ENCODE measurements at places on chromosomes 6 and 20. TPM values are rescaled to one million over a fixed set of nuclear protein-coding genes. Genes with fewer than 3 reads are reported as not detected.

Gene FILIP1
- not detected for total RNA-seq

Gene GATA5
- 0.46 TPM for total RNA-seq

Gene ADGRF5
- total RNA-seq, result 0.75 TPM

Gene HMGN3
- 101 TPM for total RNA-seq

Gene RIPOR3
- total RNA-seq, result not detected

Gene ELOVL4
- 1.6 TPM for total RNA-seq

Gene RBCK1
- total RNA-seq, result 137 TPM

Gene CDK5RAP1
- total RNA-seq, result 53.4 TPM

Gene CAGE1
- not detected for total RNA-seq

Gene NKAIN4
- not detected for total RNA-seq

Gene CST7
- total RNA-seq, result not detected

Gene NKX2-2
- not detected for total RNA-seq

Gene SLC2A10
- total RNA-seq, result 9.6 TPM

Gene VNN1
- 0.12 TPM for total RNA-seq

Gene HLA-DMB
- total RNA-seq, result not detected

Gene RNF182
- 24.7 TPM for total RNA-seq

Gene LRRC73
- 0.22 TPM for total RNA-seq

Gene MBOAT1
- total RNA-seq, result 10.3 TPM

Gene ZNF391
- total RNA-seq, result 5.9 TPM

Gene ISM1
- not detected for total RNA-seq

Gene CLIC5
- not detected for total RNA-seq

Gene HLA-DQB2
- total RNA-seq, result not detected

Gene AGPAT4
- 3.9 TPM for total RNA-seq

Gene HLA-E
- total RNA-seq, result 161 TPM

Gene NFATC2
- 12.4 TPM for total RNA-seq

Gene HTR1E
- not detected for total RNA-seq

Gene TRAPPC3L
- not detected for total RNA-seq

Gene CASS4
- 0.04 TPM for total RNA-seq

Gene FAM8A1
- total RNA-seq, result 8.5 TPM

Gene FABP7
- total RNA-seq, result not detected

Gene ADTRP
- not detected for total RNA-seq

Gene PTK7
- 69.1 TPM for total RNA-seq

Gene CLPSL2
- total RNA-seq, result not detected

Gene CUL9
- total RNA-seq, result 43.8 TPM

Gene MATN4
- total RNA-seq, result not detected

Gene ASF1A
- 25.0 TPM for total RNA-seq

Gene SPATS1
- not detected for total RNA-seq

Gene OPN5
- not detected for total RNA-seq

Gene ADGRF1
- total RNA-seq, result 82.6 TPM

Gene LAMA4
- total RNA-seq, result 9.4 TPM

Gene NMBR
- total RNA-seq, result not detected

Gene SGK1
- 95.2 TPM for total RNA-seq

Gene TRERF1
- 13.9 TPM for total RNA-seq

Gene RRBP1
- 176 TPM for total RNA-seq

Gene SLX4IP
- total RNA-seq, result 6.4 TPM

Gene SYNJ2
- 21.5 TPM for total RNA-seq

Gene ADAM33
- not detected for total RNA-seq

Gene POFUT1
- 56.3 TPM for total RNA-seq

Gene SLC22A2
- total RNA-seq, result not detected

Gene FRK
- total RNA-seq, result 0.46 TPM

Gene PTCHD4
- total RNA-seq, result not detected

Gene BPIFB4
- total RNA-seq, result not detected

Measured in PC-3 (cell line).